ENCODE measurements at places on chromosomes 4 and X. TPM values are rescaled to one million over a fixed set of nuclear protein-coding genes. Genes with fewer than 3 reads are reported as not detected.
A peak's percentile ranks its signal among the peaks of the same experiment; 100 is the strongest.

Gene AMTN
- not detected for total RNA-seq

DNA sequence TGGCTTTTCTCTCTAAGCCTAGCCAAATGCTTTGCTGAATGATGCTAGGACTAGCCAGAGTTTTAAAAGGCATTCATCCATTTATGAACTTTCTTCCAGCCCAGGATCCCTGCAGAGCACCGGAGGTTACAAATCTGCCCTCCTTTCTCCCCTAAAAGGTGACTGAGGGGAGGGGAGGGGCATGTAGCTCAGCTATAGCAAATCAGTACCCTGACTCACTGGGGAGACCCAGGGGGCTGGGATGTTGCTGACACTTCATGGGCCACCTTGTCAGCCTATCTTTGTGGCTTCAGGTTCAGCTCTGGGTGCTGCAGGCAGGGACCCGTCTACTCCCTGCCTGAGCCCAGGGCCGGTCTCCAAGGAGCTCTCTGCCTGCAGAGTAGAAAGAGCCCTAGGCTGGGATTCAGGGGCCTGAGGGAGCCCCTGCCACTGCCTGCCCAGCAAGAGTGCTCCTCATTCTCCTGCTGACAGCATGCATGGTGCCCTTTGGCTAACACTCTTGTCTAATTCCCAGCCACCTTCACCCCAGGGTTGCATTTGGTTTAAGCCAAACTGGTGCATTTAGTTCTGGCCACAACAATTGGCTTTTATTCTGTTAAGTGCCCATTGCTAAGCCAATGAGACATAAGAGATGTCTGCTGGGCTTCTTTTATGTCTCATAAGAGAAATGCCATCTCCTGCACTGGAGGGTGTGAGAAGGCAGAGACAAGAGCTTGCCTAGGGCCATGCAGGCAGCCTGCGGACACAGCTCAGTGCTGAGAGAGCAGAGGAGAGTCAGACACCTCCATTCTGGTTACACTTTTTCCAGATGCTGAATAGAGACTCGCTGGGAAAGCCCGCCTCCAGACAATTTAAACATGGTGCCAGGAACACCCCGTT is 11.9 kb upstream of the UBA6 start:
- no peak for DNase-seq

Gene ZRSR2
- 16.4 TPM for total RNA-seq

DNA sequence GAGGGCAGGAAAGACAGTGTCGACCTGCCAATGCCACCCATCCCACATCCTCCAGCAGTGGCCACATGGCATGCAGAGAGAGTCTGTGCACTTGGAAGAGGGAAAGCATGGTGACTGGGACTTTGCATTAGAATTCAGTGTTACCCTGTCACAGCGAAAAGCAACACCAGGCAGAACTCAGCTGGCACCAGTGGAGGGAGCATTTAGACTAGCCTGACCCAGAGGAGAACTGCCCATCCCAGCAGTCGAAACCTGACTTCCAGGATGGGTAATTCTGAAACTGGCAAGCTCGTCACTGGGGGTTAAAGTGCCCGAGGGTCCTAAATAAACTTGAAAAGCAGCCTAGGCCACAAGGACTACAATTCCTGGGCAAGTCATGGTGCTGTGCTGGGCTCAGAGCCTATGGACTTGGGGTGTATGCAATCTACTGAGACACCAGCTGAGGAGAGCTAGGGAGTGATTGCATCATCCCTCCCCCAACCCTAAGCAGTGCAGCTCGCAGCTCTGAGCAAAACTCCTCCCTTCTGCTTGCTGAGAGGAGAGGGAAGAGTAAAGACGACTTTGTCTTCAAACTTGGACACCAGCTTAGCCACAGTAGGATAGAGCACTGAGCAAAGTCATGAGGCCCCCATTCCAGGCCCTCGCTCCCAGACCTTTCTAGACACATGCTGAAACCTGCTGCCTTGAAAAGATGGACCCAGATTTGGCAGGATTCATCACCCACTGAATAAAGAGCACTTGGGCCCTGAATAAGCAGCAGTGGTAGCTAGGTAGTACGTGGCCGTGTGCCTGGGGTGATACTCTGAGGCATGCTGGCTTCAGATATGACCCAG is 68.8 kb downstream of the DDX60L start:
- no peak for DNase-seq

GRCh38 chr4:22029803-22030202 is 81.2 kb upstream of the KCNIP4 start:
- DNase-seq = peak; percentile 6

Gene KLB
- total RNA-seq = 0.09 TPM

Data from Calu3 (cell line).